ENCODE measurements at places on chromosomes 5 and 9. TPM values are rescaled to one million over a fixed set of nuclear protein-coding genes. Genes with fewer than 3 reads are reported as not detected.
A peak's percentile ranks its signal among the peaks of the same experiment; 100 is the strongest.

Gene PCDHGC3
- 36.5 TPM for total RNA-seq

Gene GARIN3
- total RNA-seq = not detected

Gene ACSL6
- total RNA-seq = 0.03 TPM

Gene PFN3
- not detected for total RNA-seq

DNA sequence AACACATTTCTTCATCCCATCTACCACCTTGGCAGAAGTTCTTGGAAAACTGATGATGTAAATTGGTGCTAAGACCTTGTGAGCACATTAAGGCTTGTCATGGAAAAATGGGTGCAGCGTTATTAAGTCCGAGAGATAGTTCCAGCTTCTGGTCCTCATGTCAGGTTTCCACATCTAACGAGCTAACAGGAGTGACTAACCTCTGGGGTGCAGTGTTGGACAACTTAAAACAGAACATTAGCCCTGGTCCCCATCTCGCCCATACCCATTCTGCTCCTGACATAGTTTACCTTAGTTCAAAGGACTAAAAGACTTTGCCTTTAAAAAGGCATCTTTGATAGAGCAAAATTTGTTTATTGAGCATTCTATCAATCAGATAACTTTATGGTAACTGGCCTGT is 128.0 kb downstream of the SLC1A3 start:
- DNase-seq = peak; percentile 23

- no peak for DNase-seq
Measured at GRCh38 chr5:119582987-119583386, 46.4 kb upstream of the FAM170A start.

GRCh38 chr5:170330568-170331054 is 33.0 kb upstream of the LCP2 start:
- DNase-seq = no peak

- DNase-seq = no peak
Measured at GRCh38 chr5:3300726-3301125, 294.9 kb upstream of the IRX1 start.

DNA sequence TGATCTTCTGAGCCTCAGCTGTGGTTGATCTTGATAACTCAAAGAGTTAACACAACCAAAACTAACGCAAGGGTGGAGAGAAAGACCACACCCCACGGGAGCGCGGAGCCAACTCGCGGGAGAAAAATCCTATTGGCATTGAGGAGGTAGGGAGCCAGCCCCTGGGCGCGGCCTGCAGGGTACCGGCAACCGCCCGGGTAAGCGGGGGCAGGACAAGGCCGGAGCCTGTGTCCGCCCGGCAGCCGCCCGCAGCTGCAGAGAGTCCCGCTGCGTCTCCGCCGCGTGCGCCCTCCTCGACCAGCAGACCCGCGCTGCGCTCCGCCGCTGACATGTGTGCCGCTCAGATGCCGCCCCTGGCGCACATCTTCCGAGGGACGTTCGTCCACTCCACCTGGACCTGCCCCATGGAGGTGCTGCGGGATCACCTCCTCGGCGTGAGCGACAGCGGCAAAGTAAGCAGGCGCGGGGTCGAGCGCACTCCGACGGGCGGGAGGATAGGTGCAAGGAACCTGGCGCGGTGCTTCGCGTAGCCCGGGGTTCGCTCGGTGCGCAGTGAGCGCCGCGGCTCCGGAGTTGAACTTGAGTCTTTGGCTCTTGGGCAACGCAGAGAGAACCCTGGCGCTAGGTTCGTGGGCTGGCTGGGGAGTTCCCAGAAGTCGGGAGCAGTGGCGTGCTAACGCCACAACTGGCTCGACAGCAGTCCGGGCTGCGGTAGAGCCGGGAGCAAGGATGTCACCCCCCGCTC is at the start of gene GDA:
Gene GDA (plus strand): TSS at position 210 of the 745 bp plus-strand sequence. CDS start 120 bp downstream, at position 330.
- DNase-seq = no peak

DNA sequence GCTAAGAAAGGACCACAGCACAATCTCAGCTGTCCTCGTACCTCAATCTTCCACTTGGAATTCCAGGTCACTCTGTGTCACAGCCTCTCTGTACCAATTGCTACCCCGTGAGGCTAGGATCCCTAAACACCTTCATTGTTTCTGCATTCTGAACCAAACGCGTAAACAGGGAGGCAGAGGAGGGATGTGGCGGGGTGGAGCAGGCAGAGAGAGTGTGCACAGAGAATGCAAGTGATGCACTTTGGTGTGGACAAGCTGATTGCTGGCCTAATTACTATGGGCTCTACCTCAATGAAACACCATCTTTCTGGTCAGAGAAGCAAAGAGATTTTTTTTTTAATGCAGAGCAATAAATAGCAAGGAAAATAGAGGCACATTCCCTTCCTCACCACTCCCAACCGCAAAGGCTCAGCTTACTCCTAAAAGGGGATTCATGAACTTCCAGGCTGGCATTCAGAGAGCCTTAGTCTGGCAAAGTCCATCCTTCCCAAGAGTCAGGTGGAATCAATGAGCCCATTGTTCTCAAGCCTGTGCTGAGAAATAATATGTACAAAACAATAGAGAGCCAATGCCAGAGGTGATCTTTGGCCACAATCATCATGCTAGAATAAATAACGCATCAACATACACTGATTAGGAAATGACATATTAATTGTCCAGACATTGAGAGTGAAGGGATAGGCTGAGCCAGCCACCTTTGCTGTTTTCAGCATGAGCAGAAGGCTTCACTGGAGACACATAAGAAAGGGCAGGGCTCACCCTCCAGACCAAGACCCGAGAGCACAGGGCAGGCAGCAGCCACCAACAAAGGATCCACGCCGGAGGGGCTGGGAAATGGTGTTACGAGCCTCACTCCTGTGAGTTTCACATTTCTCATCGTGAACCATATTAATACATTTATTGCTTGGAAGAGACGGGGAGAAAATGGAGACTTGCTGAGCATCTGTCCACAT is 278.8 kb downstream of the ENC1 start:
- peak; percentile 70 for DNase-seq

DNA sequence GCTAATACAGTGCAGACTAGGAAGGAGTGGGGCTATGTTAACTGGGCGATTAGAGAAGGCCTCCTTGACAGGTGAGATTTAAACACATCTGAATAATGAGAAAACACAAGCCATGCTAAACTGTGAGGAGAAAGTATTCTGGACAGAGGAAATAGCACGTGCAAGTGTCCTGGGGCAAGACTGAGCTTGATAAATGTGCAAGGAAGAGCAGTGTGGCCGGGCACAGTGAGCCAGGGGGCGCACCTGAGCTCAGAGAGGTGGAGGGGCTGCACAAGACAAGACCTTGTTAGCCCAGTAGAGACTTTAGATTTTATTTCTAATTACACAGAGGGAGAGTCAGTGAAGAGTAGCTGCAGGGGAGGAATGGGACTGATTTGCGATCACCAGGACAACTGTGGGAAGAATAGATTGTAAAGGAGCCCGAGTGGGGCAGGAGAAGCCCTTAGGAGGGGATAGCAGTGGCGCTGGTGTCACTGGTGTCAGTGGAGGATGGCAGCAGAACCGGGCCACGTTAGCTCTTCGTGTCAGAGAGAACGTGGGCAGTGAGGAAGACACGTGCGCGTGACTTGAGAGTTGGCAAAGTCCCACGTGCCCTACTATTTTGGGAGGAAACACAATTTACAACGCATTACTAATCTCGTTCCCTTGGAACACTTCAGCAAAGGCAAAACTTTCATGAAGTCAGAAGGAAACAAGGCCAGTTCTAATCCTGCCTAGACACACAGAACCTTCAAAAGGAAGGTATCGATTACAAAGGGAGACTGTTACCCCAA is 17.9 kb upstream of the C5orf47 start:
- no peak for DNase-seq

- DNase-seq = no peak
Measured at GRCh38 chr9:134424818-134425217, 98.6 kb downstream of the RXRA start.

DNA sequence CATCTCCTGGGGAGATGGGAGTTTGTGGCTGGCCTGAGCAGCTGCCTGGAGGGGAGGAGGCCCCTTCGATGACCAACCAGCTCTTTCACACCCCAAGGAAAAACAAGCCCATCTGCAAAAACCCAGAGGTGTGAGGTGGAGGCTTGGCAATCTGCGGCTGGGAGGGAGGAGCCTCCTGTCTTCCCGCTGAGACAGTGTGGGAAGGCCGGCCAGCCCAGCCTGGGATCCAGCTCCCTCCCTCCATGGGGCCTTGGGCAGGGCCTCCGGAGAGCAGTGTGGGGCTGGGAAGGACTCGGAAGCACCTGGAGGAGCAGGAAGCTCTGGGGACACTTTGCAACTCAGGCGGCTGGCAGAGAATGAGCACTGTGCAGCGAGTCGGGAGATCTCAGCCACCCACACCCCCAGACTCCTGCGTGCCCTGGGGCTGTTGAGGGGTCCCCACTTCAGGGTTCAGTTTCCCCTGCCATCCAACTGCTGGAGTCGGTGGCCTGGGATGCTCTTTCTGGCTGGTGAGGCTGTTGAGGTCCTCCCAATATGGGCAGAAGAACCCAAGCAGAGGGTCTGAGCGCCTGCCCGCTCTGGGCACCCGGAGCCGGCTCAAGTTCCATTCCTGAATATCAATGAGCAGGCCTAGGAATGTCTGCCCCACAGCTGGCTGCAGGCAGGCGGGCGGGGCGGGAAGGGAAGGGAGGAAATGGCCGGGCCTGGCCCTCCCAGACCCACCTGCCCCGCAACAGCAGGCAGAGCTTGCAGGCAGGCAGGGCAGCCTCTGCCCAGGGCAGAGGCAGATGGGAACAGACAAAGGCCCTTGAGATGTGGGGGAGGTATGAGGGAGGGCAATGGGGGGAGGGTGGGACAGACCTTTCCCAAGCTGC is 101.1 kb downstream of the FGF18 start:
- DNase-seq = peak; percentile 34

Measured in HT1080 (cell line).